CD4-positive, alpha-beta T cell (primary cell): ENCODE measurements at places on chromosomes 5 and 9.

DNA sequence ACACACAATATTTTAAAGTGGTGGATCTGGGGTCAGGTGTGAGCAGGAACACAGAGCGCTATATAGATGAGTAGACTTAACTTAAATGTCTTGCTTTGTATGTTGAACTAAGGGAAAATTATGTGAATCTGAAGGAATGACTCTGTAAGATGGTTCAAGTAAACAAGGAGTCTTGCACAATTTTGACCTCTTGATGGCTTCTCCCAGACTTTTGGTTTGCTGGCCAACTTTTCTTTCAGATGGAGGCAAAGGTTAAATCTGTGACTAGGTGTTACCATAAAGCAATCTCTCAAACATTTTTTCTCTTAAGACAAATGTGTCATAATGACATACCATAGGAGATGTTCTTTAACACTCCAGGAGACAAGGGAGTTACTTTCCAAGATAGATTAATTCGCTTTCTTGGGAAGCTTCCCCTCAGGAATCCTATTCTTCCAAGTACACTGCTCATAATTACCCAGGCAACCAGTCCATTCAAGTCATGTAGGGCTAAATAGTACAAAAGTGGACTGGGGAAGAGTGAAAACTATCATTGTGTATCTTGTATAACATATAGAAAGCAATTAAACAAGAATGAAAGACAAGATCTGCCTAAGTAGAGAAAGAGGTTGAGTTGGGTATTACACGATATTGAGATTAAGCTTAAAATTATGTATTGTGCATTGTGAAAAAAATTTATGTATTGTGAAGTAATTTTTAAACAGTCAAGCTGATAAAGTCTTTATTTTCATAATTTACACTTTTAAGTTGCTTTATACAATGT, 60.3 kb upstream of the SLC27A6 start:
- DNase-seq: no peak

DNA sequence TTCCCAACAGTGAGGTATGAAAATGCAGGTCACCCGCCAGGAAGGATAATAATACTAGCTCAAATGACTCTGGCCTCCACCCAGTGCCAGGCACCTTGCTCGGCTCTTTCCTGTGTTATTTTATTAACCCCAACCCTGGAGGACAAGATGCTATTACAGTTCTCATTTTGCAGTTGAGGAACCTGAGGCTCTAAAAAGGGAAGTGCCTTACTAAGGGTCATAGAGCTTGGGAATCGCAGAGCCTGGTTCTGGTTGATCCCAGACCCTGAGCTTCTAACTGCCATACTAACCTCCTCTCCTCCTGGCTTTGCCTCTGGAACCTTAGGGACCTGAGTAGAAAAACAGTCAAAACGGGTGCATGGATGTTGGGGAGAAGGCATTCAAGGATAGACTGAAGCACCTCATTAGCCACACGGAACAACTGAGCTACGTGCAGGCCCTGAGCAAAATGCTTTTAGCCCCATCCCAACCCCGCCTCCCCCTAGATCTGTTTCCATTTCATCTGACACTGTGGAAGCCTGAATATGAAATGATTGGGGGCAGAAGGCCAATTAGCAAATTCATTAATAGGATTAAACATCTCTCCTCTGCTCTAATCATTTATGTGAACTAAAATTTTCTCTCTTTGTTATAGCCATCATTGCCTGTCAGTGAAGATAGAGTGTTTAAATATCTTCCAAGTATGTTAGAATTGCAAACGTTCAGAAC, 7.9 kb downstream of the KCNIP1 start:
- DNase-seq: no peak

DNA sequence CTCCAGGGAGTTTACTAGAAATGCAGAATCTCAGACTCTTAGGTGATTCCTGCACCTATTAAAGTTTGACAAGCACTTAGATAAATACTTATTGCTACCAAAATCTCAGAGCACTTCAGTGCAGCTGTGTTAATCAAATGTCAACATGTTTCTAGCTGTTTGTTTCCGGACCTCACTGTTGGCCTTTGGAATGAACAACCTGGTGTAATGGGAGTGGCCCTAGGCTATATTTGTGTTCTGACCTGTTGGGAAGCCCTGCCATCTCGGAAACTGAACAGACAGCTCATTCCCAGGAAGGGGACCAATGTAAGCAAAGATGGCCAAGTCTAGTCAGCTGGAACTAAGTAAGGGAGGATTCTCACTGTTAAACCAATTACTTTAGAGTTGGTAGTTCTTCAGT, 145.0 kb upstream of the SLC28A3 start:
- no peak for DNase-seq

DNA sequence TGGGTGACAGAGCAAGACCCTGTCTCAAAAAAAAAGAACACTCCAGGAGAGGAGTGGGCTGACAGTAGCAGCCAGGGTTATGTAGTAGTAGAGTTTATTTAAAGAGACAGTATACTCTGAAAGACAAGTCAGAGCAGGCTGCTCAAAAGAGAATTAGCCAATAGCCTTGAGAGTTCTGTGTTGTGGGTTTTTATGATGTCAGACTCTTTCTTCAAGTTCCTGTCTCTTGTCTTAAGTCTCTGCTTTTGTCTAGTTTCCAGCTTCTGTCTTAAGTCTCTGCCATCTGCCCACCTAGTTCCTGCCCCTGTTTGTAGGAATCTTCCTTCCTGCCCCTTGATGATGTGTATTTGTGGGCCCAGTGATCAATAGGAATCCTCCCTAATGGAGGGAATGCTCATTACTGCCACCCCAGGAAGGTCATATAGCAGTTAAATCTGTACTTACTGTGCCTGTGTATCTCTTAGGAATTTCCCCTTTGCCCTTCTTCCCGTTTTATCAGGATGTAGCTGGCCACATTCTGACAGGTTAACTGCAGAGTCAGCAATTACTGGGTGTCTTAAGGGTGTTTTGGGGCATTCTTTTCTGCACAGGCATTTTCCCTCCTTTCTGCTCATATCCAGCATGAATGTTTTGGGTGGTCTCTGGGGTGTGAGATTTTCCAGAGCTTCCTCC, 580.5 kb upstream of the SGCD start:
- no peak for DNase-seq

DNA sequence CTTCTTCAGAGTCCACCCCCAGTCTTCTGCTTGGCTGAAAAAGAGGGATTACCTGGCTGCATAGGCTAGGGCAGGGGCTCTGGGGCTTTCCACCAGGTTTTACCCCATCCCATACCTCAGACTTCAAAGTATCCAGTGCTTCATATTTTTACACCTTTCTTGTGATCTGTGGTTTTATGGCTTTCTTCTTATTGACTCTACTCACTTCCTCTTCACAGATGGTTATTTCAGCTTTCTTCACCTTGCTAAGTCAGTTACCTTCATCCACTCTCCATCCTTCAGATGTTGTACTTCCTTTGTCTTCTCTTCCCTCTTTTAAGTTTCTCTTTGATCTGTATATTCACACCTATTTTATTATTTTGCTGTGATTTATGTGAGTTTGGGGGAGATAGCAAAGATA, 104.3 kb downstream of the GRIA1 start:
- DNase-seq: no peak

- DNase-seq: peak; percentile 73
These were observed 14.3 kb downstream of the DIPK1B start for GRCh38 chr9:136726631-136727191.

DNA sequence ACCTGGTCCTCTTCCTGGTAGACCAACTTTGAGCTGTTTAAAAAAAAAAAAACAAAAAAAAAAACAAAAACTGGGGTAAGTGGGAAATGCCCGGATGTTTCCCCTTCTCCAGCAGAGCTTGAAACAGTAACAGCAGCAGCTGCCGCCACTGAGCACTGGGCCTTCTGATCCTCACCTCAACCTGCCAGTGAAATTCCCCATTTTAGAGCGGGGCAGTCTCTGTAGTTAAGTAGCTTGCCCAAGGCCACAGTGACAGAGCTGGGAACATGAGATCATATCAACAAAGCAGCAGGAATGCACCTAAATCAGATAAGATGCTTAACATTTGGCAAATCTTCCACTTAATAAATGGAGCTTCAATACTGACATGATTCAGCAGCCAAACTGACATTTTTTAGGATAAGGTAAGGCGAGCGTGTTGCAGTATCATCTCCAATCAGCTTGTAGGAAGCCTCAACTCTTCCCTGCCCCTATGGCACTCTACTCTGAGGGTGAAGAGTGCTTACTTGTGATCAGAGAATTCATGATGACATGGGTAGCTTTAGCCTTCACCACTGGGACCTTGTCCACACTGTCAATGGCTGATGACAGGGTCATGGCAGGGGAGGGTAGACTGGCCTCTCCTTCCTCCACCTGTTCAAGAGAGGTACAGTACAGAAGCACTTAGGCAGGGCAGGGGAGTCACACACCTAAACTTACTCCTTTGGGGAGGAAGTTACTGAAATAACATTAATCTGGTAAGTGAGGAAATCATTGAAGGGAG, 9.3 kb downstream of the KIAA1191 start:
- no peak for DNase-seq

- DNase-seq: no peak
These were observed 260.5 kb downstream of the COX7C start for GRCh38 chr5:86878250-86878649.

DNA sequence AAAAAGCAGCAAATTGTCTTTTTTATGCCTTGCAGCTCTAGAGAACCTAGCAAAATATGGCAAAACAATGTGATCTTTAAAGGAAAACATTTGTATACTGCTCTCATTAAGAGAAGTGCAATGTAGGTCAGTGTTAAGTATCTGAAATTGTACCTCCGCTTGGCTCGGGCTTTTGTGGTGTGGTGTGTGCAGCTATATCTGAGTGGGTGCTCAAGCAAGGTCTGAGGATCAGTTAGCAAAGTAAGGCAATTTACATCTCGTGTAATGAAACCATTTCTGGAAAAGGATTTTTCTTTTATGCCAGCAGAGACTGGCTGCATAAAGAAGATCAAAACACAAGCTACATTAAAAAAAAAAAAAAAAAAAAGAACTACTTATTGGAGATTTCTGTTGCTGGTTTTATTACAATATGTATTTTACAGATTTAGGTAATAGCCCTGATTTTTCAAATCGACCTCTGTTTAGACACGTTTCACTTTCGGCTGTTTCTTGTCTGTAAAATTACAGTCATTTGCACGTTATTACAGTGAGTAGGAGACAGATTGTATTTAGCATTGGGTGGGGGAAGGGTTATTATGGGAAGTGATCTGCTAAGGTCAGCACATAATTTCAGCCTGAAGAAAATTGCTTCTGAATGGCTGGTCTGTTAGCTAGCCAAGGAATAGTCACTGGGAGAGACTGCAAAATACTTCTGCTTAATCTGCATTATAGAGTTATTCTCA, 7.9 kb upstream of the ZNF608 start:
- DNase-seq: no peak

GRCh38 chr5:122723606-122724352, 51.1 kb upstream of the SNX2 start:
- no peak for DNase-seq

DNA sequence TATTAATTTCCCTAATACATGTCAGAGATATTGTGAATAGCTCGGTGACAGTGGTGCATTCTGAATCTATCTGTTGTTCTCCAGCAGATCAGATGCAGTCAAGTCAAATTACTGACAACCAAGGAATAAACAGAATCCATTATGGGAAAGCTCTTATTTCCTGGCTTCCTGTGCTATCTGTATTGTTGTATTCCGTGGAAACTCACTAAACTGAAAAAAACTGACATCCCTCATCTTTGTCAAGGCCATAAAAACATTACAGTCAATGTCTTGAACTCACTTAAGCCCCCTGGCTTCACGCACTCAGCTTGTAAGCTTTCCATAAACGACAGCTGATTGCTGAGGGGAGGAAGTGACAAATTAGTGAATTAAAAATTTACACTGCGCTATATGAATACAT, 245.9 kb downstream of the CTNND2 start:
- DNase-seq: no peak

DNA sequence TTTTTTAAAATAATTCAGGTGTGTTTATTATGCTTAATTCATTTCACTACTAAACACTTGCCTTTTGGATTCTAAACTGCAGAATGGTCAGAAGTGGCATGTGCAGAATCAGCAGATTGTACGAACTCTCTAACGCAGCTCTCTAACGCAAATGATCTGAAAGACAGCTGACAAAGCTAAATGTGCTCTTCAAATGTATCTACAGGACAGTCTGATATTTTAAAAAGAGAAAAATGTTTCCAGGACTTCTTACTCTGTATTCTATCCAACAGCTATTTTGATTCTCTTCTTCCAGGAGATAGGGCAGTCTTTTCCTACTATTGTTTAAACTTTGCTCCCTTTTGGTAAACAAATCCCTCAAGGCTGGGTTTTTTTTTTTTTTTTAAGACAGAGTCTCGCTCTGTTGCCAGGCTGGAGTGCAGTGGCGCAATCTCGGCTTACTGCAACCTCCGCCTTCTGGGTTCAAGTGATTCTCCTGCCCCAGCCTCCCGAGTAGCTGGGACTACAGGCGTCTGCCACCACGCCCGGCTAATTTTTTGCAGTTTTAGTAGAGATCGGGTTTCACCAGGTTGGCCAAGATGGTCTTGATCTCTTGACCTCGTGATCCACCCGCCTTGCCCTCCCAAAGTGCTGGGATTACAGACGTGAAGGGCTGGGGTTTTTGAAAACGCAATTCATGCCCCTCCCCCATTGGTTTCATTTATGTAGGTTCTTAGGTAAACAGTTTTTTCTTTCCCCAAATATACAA, 1.2 kb downstream of the NMRK1 start:
- DNase-seq: no peak

GRCh38 chr9:94156348-94157049, 72.2 kb downstream of the PTPDC1 start:
- no peak for DNase-seq

DNA sequence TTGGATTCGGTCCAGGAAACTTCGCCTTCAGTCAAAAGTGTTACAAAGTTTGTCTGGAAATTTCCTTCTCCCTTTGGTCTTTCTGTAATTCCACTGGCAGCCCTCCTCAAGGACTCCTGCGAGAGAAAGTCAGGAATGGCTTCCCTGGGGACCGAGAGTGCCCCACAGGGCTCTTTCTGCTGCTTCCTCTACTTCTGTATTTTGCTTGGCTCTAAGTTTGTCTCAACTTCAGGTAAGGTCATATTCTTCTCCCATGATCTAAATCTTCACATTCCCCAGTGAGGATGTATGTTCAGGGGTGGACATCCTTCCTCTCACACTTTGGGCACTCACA, 10.3 kb upstream of the RIOK2 start:
- no peak for DNase-seq

- no peak for DNase-seq
These were observed 117.9 kb upstream of the IRX4 start for GRCh38 chr5:2000591-2000990.

GRCh38 chr9:93601666-93602065, 25.3 kb downstream of the PHF2 start:
- DNase-seq: no peak

GRCh38 chr9:8907868-8908267, 1108.3 kb upstream of the DMAC1 start:
- no peak for DNase-seq

DNA sequence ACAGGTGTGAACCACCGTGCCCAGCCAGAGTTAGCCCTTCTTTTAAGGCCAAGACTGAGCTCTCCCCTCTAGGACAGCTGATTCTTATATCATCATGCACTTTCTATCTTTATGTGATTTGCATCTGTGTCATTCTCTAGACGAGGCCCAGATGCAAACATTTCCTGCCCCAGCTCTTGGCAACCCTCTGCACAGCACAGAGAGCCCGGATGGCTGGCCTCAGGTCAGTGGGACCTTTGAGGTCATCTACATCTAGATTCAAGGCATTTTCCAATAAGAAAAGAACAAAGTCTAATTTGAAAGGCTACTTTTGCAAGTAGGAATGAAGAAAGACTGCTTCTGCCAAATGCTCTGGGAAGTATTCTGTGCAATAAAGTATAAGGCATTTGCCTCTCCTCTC, 109.0 kb upstream of the DAB2 start:
- no peak for DNase-seq

- DNase-seq: no peak
These were observed 313.9 kb upstream of the TLE4 start for GRCh38 chr9:79257790-79258351.
